ELF-1 (cell line): ENCODE measurements at places on chromosomes 16 and 17.

DNA sequence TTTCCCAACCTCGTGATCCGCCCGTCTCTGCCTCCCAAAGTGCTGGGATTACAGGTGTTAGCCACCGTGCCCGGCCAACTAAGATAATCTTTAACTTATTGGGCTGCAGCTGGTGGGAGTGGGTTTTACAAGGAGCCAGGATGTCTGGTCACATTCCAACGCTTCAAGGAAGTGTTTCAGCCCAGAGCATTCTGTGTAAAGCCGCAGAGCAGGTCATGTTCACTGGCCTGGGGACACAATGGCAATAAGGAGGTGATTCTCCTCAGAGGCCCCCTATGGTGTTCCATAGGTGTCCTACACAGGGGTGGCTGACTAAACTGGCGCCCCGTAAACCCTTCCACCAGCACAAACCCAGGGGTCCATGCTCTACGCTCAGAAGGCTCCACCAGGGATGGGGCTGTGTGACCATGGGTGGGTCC lies 1.2 kb downstream of the QPRT start:
- peak; percentile 83 for DNase-seq

GRCh38 chr16:72963533-72964315 lies 84.2 kb downstream of the ZFHX3 start:
- peak; percentile 41 for DNase-seq

DNA sequence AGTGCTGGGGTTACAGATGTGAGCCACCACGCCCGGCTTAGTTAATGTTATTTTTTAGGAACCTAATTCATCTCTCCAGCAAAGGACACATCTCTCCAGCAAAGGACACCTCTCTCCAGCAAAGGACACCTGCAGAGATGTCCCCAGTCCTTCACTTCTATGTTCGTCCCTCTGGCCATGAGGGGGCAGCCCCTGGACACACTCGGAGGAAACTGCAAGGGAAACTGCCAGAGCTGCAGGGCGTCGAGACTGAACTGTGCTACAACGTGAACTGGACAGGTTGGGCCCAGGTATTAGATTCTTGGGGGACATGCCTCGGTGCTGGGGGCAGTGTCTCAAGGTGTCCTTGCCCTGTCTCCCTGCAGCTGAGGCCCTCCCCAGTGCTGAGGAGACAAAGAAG lies 4.7 kb downstream of the PFAS start:
- peak; percentile 36 for DNase-seq

DNA sequence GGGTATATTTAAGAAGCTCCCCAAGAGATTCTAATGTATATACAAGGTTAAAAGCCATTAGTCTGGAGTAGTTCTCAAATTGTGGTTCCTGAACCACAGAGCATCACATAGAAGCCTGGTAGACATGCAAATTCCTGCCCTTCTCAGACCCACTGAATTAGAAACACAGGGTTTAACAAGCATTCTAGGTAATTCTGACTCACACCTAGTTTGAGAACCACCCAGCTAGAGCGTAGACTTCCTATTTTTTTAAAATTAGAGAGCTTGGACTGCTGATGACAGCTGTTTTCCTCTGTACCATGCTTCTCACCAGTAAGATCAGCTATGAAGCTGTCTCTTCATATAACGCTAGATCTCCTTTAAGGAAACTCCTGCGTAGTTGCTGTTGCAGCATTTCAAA lies 50.6 kb downstream of the HS3ST3B1 start:
- no peak for DNase-seq

GRCh38 chr17:17685775-17686291 lies 4.6 kb downstream of the RAI1 start:
- peak; percentile 63 for DNase-seq

- no peak for DNase-seq
Observed at GRCh38 chr16:69329369-69330285, 761 bp downstream of the PDF start.

- DNase-seq: peak; percentile 13
Observed at GRCh38 chr16:50781043-50781442, 39.2 kb downstream of the CYLD start.
